ENCODE measurements at places on chromosomes 3 and 15.

GRCh38 chr3:165233501-165234195 is 37.5 kb upstream of the SLITRK3 start:
- no peak for DNase-seq

DNA sequence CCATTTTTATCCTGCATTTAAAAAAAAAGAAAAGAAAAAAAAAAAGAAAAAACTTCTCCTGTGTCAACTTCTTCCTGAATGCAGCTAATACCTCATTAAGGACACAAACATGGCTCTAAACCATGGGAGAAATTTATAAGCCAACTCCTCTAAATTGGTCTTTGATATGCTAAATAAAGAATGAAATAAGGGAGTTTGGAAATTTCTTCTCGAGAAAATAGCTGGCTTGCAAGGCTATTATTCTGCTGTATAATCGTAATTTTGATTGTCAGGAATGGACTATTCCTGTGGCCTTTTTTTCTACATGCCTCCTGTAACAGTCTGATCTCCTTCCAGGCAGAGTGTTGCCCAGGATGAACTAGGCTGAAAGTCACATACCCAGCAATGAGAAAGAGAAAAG is 20.6 kb downstream of the CTXND1 start:
- no peak for DNase-seq

- no peak for DNase-seq
These were observed 37.6 kb downstream of the C2CD4A start for GRCh38 chr15:62104401-62104800.

DNA sequence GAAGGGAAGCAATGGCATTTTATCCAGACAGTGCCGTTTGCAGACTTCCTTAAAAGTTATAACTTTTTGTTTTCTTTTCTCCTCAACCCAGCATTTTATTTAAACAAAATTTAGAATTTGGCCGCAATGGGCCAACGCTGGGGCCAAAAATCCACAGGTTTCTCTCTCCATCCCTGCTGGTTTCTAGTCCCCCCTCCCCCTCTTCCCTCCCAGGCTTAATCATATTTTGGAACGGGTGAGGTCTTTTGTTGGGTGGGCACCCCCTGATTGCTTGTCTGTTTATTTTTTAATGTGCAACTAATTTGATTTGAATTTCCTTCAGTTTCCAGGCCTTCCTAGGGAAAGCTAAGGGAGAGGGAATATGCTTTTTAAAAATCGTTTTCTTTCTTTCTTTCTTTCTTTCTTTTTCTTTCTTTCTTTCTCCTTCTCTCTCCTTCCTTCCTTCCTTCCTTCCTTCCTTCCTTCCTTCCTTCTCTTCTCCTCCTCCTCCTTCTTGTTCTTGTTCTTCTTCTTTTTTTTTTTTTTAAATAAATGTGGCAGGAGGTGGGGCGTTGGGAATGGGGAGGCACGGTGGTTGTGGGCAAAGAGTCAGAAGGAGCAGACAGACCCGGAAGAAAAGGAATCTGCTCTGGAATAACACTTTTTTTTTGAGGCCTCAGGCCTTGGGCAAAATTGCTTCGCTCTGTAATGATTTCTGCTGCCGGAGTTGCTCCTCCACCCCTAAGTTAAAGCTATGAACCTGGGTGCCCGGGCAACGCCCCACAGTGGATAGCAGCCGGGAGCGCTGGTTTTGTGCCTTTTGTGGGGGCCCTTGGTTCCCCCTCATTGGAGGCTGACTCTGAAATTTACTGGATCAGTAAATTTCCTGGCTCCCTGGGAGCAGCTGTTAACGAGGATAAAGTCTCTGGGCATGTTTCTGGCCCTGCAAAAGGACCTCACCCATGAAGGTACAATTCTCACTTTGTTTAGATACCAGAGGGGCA is 1.9 kb downstream of the FNDC3B start:
- DNase-seq: no peak

- no peak for DNase-seq
These were observed 87.7 kb downstream of the ATP10A start for GRCh38 chr15:25775317-25775912.

DNA sequence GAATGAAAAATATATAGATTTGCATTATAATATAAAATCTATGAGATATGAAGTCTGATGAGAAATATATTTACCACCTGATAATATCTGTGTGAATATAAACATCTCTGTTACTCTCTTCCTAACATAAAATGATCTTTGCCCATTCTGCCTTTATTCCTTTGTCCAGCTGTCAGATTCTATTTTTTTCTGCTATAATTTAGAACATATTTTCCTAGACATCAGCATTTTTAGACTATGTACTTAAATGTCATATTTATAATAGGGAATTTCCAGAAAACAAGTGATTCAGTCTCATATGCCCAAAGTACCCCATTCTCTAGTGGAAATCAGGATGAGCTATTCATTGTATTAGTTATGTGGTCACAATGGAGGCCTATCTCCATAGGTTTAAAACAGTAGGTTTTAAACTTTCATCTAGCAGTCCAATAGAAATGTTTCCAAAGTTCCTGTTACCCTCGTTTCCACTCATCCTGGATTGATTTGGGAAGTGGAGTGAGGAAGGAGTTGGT is 83.3 kb downstream of the FILIP1L start:
- no peak for DNase-seq

- peak; percentile 57 for DNase-seq
These were observed 18.6 kb upstream of the THSD4 start for GRCh38 chr15:71096676-71097075.

DNA sequence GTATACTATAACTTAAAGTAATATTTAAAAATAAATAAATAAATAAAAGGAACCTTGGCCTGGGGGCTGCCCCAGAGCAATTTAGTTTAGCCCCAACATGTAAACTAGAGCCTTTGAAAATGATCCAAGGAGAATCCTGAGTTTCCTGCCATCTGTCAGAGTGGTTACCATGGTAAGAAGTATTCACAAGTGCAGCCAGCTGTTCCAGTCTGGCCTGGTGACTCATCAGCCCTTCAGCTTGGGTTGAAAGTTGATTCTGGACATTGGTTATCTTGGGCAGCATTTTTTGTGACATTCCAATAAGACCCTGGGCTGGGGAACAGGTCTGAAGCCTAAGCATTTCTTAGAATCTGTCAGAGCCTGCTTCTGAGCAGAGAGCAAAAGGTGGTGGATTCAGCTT is 72.7 kb upstream of the LRTM1 start:
- peak; percentile 56 for DNase-seq

GRCh38 chr3:183188895-183189462 is 26.4 kb upstream of the LAMP3 start:
- DNase-seq: peak; percentile 51

DNA sequence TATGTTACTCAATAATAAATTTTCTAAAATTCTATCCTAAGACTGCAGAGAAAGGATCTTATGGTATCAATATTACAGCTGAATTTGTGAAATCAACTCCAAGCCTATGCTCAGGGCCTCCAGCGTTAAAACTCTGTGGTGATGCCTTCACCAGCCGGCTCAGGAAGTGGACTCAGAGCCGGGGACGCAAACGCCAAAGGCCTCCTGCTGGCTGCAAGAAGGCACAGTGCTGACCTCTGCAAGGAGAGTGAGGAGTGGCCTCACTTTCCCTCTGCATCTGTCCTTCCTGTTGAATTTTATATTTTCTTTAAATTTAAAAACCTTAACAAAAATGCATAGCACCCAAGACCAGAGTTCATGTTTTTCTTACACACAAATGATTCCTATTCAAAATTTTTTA is 48.5 kb downstream of the HERC2 start:
- no peak for DNase-seq
